ENCODE measurements at places on chromosomes 1 and 21.

GRCh38 chr1:152623203-152623844 is 421 bp upstream of the LCE3A start:
- DNase-seq, result no peak

DNA sequence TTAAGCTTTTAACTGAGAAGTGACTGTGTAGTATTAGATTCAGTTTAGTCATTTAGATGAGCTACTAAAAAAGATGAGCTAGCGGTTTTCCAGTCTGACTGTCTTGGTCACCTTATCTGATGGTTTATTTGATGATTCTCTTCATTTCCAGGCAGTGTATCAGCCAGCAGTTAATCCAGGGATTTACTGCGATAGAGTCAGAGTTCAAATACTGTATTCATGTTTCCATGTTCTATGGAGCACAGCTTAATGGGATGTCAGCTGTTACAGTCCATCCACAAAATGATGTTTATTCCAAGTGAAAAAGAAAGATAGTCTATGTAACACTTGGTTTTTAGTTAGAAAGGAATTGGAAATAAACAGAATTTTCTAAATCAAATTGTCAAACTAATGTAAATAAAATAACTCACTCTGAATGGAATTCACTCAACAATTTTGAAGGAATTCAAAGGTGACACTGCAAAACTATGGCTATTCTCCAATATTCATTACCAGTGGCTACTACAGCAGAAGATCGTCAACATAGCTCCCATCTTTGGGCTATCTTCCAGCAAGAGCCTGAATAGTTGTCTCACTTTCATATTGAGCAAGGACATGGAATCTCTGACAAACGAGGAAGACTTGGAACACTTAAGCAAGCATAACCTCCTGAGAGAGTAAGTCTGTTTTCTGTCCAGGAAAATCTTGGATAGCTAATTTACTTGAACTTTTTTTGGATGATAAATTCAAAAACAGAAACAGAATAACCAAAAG is 54.6 kb upstream of the DPT start:
- DNase-seq, result no peak

DNA sequence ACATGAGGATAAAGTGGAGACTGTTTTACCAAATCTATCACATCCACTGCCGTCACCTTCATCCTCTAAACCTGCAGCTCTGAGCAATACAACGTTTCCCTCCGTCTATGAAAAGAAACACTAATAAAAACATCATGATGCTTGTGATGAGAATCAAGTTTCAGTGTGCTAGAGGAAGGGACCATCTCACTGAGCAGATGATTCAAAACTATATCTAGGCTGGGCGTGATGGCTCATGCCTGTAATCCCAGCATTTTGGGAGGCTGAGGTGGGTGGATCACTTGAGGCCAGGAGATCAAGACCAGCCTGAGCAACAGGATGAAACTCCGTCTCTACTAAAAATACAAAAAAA is 14.7 kb upstream of the MYOM3 start:
- no peak for DNase-seq

DNA sequence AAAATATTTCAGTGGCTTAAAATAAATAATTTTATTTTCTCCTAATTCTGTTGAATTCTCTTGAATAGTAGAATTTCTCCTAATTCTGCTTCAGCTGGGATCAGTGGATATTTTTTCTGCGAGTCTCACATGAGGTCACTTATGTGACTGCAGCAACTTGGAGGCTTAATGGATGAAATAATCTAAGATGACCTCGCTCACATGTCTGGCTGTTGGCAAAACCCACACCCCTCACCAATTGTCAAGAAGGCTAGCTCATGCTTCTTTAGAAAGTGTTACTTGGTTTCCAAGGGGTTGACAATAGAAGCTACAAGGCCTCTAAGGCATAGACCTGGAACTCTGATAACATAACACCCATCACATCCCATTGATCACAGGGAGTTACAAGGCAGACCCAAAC is 156.9 kb upstream of the DPYD start:
- DNase-seq, result no peak

DNA sequence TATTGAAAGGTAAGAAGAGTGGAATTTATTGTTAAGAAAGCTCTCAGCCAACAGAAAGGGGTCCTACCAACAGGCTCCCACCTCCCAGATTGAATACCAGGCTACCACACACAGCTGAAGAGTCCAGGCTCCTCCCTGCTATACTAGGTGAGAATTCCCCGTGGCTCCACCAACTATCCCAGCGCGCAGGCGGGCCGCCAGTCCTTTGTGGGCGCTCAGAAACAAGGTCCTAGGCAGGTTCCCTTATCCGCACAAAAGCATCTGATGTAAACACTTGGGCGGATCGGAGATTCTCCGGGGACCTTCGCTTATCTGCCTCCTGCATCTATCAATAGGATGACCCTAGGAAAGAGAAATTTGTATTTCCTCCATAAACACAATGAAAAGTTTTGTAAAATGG is 423.9 kb upstream of the ADGRL4 start:
- no peak for DNase-seq

GRCh38 chr1:184640505-184640904 is 114.2 kb downstream of the EDEM3 start:
- no peak for DNase-seq

- no peak for DNase-seq
Observed at GRCh38 chr1:10646347-10646861, 150.0 kb downstream of the CASZ1 start.

- DNase-seq, result no peak
Observed at GRCh38 chr1:230706020-230706699, 7.8 kb downstream of the AGT start.

DNA sequence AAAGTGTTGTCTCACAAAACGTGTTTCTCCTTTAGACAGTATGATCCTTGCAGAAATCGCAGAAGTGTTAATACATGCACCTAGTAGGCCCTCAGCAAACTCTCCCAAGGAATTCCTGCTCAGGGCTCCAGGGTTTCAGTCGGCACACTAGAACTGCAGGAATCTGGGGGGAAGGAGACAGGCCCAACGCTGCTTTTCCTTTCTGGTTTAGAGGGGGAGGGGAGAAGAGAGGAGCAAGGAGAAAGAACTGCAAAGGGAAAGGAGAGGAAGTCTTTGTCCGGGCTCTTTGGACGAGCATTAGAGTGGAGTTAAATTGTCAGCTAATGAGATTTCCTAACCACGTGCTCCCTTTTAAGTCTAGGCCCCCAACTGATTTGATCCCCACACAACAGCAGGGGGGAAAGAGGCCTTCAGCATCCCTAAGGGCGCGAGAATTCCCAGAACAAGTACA is 103.7 kb upstream of the SOD1 start:
- no peak for DNase-seq

DNA sequence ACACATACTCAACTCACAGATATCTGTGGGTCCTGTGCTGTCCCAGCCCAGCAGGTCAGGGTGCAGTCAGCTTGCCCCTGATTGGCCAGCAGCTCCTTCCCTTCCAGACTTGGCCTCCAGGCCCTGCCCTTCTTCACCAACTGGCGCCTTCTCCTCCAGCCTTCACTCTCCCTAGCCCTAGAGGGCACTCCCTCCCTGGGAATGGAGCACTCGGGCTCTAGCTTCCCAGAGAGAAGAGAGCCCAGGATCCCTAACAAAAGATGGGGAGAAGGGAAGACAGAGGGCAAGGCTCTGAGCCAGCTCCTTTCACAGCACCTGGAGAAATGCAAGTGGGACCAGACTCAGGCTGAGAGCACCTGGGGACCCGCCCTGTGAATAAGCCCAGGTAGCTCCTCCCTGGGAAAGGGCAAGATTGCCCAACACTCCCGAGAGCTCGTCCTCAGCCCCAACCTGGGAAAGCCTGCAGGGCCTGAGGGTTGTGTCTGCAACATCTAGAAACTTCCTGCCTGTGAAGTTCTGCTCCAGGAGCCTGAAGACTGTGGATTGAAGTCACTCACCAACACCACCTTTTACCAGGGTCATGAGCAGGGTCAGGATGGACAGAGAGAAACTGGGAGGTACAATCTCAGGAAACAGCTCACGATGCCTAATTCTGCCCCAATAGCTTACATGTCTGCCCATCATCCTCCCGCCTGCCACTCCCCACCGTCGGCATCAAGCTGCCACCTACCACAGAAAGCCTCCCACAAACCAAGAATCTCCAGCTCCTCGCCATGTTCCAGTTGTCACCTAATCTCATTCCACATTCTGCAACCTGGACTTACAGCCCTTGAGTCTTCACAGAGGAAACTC is at the start of gene PGLYRP4:
TSS of gene PGLYRP4 (minus strand) at position 331 of the 852 bp plus-strand sequence. CDS start 909 bp downstream, outside the sequence.
- DNase-seq, result no peak

DNA sequence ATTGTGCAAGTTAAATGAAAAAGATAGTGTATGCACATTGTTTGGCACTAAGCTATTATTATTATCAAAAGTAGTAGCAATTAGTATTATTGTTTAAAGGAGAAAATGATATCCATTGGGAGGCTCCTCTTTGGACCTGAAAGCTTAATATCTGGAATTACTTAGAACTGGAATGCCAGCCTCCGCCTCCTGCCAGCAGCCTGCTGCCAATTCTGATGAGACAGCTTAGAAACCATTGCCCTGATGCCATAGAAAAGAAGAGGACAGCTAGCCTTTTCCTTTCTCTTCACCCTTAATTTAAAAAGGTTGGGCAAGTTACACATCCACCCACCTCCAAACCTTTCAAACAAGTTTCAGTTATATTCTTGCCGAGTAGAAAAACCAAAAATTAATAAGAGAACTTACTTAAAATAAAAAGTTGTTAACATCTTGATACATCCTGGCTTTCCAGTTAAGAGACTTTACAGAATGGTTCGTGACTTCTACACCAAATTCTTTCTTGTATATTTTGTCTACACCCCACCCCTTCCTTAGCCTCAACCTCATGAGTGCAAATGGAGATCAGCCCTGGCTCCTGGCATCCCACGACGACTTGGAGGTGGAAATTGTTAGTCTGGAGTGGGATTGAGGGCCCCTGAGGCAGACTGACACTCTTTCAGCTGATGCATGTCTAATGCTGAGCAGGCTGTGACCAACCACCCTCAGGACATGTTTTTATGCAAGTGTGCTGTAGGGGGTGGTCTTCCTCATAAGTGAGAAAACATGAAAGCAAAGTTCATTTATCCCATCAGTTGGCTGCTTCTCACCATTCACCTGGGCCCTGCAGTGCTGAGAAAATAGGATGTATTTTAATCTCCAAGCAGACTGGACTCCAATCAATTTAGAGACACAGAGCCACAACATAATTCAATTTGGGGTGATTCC is 120.6 kb downstream of the KCNJ15 start:
- DNase-seq, result no peak

- no peak for DNase-seq
Observed at GRCh38 chr1:80101159-80101558, 1094.6 kb upstream of the ADGRL4 start.

- no peak for DNase-seq
Observed at GRCh38 chr1:30816211-30817076, 58.9 kb upstream of the LAPTM5 start.

- DNase-seq, result no peak
Observed at GRCh38 chr1:184915463-184916090, 58.7 kb downstream of the NIBAN1 start.

DNA sequence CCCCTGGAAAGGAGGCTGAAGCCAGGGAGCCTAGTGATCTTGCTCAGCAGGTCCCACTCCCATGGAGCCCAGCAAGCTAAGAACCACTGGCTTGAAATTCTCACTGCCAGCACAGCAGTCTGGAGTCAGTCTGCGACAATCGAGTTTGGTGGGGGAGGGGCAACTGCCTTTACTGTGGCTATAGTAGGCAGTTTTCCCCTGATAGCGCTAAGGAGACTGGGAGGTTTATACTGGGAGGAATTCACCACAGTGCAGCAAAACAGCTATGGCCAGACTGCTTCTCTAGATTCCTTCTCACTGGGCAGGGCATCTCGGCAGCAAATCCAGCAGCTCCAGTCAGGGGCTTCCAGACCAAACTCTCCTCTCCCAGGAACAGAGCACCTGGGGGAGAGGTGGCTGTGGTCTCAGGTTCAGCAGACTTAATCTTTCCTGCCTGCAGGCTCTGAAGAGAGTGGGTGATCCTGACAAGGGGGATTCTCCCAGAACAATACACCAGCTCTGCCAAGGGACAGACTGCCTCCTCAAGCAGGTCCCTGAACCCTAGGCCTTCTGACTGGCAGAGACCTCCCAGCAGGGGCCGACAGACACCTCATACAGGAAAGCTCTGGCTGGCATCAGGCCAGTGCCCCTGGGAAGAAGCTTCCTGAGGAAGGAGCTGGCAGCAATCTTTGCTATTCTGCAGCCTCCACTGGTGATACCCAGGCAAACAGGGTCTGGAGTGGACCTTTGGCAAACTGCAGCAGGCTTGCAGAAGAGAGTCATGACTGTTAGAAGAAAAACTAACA is 548.5 kb upstream of the NEGR1 start:
- no peak for DNase-seq

- DNase-seq, result no peak
Observed at GRCh38 chr1:29597861-29598260, 361.5 kb downstream of the PTPRU start.

- no peak for DNase-seq
Observed at GRCh38 chr1:205667909-205668643, 12.2 kb downstream of the SLC45A3 start.

DNA sequence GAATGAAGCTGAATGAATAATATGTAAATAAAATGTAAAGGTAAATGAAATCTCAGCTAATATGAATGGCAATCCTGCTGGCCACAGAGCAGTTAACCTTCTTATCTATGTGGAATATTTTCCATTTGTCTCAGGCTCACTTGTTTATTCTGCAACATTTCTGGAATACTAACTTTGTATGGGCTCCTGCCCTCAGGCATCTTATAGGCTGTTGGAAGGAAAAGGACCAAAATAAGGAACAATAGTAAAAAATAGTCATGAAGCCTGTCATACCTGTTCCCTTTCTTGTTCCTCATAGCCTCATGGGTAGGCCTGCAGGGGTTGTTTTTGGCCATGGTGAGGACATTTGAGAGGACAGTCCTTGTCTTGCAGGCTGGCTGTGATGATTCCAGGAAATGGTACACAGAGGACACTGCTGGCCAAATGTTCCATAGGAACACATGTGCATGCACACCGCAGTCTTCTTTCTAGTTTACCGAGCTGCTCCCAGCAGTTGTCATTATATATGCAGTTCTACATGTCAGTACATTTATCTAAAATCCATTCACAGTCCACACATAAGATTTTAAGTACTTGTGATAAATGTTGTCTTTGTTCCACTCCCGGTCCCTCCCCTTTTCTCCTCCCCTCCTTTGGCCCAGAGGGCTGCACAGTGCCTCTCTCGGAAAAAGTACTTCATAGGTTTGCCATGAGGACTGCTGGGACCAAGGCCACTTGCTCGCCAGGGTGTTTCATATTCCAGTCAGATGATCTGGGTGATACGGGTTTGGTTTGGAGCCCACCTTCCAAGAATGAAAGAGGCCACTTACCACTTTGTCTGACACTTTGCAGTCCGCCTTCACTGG is 15.2 kb upstream of the KCNQ4 start:
- no peak for DNase-seq

DNA sequence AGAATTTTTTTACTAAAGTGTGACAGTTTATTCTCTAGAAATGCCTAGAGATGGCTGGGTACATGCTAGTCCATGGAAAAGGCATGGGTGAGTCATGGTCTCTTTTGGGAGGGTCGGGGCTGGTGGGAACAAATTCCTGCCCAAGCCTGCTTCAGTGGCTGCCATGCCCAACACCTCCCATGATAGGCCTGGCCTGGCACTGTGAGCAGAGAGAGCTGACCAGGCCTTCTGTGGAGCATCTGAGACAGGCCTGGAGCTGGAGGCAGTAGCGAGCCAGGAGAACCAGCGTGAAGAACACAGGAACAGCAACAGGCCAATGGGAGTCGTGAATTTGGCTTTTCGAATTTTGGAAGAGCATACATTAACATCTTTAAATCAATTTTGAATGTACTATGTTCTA is 209.2 kb downstream of the SDCCAG8 start:
- DNase-seq, result no peak

GRCh38 chr1:66413136-66413837 is 120.7 kb upstream of the SGIP1 start:
- DNase-seq, result no peak

- peak; percentile 63 for DNase-seq
Observed at GRCh38 chr1:234978397-234979295, 150.0 kb downstream of the TOMM20 start.

- no peak for DNase-seq
Observed at GRCh38 chr1:113904293-113904673, 316 bp downstream of the AP4B1 start.

Measured in stimulated activated CD4-positive, alpha-beta T cell treated with anti-CD3 and anti-CD28 coated beads, Interleukin-2, amount 100 ng/mL, for 24 hours (primary cell).